ENCODE measurements at places on chromosomes 11 and 22.

DNA sequence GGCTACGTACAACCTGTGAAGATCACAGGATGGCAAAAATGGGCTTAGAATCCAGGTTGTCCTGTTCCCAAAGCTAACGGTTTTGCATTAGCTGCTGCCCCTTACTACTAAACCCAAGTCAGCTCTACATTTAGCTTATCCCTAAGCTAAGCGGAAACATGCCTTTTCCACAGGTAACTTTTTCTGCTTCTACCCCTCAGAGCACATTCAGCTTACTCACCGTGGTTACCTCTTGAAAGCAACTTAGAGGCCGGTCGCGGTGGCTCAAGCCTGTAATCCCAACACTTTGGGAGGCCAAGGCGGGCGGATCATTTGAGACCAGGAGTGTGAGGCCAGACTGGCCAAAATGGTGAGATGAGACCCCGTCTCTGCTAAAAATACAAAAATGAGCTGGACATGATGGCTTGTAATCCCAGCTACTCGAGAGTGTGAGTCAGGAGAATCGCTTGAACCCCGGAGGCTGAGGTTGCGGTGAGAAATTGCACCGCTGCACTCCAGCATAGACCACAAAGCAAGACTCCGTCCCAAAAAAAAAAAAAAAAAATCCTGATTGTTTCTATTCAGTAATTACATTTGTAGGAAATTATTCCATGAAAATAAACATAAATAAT, 790 bp upstream of the TMEM41B start:
- DNase-seq = no peak

DNA sequence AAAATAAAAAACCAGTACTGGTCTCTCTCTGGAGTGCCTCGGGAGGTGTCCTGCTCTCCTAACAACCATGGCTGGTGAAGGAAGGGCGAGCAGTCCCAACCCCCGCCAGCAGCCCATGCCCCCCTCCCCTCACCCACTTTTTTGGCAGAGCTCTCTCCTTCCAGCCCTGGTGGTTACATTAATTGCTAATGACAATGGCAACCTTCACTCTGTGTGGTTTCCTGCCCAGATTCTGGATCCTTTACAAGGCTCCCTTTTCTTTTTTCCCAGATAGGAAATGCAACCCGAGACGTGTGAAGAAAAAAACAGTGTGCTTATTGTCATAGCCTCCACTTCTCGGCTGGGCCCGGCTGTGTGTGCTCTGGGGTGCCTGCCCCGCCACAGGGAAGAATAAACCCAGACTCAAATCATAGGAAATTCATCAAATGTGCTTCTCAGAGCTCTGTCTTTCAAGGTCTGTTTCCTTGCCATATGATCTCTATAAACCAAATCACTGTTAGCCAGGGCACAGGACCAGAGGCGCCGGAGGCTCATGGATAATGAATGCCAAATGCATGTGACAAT, 513.0 kb downstream of the SOX6 start:
- no peak for DNase-seq

GRCh38 chr11:113240790-113241635, 73.4 kb upstream of the TTC12 start:
- no peak for DNase-seq

- DNase-seq = peak; percentile 66
Observed at GRCh38 chr11:19393941-19394340, 153.2 kb upstream of the E2F8 start.

Measured in stromal cell of bone marrow (primary cell).